ENCODE measurements at places on chromosomes 11 and 22.

DNA sequence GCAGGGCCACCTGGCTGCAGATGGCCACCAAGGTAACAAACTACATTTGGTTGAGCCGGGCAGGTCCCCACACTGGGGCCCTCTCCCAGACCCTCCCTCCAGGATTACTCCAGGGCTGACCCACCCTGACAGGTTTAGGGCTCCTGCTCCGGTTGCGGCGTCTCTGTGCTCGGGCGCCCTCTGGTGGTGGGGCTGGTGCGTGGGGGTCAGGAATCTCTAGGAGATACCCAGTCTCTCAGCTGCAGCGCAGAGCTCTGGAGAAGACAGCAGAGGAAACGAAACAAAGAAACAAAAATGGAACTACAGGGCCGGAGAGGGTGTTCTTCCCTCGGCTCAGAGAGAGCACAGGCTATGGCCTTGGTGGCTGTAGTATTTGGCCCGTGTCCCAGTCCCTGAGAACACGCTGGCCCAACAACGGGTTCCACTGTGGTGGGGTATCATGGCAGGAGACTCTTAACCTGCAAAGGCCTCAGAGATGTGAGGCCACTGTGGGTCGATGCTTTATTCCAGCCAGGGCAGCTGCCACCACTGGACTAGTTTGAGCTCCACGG is 2.4 kb downstream of the C11orf96 start:
- peak; percentile 68 for ATAC-seq

- ATAC-seq: no peak
Measured at GRCh38 chr22:23831261-23831660, 7.5 kb downstream of the DERL3 start.

- no peak for ATAC-seq
Measured at GRCh38 chr22:19680911-19681862, 33.1 kb upstream of the SEPTIN5 start.

- peak; percentile 49 for ATAC-seq
Measured at GRCh38 chr22:29531419-29531818, 22.1 kb downstream of the THOC5 start.

GRCh38 chr11:118881228-118881627 is 2.5 kb upstream of the CXCR5 start:
- no peak for ATAC-seq

GRCh38 chr11:99148352-99148751 is 127.6 kb downstream of the CNTN5 start:
- ATAC-seq: no peak

DNA sequence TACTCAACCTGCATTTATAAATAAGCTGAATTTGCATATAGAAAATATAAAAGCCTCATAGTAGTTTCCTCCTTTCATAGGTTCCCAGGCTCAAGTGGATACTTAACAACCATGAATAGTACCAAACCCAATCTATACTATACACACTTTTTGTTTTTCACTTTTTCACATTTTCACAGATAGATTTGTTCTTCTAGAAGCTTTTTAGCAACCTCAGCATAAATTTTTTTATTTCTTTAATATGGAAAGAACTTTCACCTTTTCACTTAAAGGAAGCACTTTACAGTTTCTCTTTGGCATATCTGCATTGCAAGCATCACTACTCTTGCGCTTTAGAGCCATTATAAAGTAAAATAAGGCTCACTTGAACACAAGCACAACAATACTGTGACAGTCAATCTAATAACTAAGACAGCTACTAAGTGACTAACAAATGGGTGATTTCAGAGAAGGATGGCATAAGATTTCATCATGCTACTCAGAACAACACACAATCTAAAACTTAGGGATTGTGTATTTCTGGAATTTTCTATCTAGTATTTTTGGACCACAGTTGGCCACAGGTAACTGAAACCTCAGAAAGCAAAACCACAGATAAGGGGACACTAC is 1063.6 kb downstream of the FAM181B start:
- ATAC-seq: no peak

GRCh38 chr11:203056-203944 is 3.9 kb downstream of the BET1L start:
- ATAC-seq: no peak

GRCh38 chr22:19970479-19971275 is 29.1 kb upstream of the TXNRD2 start:
- peak; percentile 56 for ATAC-seq

- no peak for ATAC-seq
Measured at GRCh38 chr11:106763501-106763900, 254.8 kb downstream of the GUCY1A2 start.

DNA sequence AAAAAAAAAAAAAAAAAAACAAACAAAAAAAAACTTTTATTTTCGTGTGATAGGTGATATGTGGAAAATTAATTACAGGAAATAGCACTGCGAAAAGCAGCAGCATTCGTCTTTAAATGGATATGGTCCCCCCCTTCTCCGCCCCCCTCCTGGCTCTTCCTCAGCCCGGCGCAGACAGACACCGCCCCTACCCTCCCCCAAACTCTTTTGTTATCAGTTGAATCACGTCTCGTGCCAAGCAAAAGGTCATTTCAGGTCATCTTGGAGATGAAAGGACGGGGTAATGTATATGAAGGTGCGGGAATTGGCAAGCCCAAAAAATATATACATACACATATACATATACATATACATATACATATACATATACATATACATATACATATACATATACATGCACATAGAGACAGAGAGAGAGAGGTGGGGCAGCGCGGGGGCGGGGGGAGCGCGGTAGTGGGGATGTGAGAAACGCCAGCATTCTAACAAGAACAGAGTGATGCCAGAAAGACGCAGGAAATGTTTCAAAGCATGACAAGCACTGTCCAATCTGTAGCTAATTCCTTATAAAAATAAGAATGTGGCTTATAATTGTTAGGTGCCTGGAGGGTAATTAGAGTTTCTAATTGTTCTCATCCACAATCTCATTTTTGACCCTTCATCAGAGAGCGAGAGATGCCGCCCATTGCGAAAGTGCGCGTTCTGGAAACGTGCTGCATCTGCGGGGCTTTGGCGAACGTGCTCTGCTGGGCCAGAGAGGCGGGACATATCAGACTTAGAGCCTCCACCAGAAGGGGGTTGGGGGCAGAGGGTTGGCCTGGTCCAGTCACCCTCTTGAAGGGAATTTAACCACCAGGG is 214.5 kb upstream of the UBASH3B start:
- no peak for ATAC-seq

DNA sequence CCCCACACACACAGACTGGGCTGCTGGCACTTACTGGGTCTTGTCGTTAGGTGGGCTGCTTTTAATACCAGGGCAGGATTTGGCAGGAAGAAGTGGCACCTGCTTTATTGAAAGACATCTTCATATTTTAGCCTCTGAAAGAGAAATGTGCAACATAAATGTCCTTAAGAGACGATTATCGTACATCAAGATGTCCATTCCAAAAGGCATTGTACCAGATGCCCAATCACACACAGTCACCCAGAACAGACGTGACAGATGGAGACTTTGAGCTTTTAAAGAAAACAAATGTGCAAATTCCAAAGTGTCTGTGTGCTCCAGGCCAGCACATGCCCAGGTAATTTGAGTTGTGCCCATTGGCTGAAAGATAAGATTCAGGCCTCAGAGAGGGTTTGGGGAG is 155.7 kb downstream of the RRAS2 start:
- ATAC-seq: no peak

- peak; percentile 21 for ATAC-seq
Measured at GRCh38 chr22:42945736-42946135, 69.2 kb downstream of the PACSIN2 start.

DNA sequence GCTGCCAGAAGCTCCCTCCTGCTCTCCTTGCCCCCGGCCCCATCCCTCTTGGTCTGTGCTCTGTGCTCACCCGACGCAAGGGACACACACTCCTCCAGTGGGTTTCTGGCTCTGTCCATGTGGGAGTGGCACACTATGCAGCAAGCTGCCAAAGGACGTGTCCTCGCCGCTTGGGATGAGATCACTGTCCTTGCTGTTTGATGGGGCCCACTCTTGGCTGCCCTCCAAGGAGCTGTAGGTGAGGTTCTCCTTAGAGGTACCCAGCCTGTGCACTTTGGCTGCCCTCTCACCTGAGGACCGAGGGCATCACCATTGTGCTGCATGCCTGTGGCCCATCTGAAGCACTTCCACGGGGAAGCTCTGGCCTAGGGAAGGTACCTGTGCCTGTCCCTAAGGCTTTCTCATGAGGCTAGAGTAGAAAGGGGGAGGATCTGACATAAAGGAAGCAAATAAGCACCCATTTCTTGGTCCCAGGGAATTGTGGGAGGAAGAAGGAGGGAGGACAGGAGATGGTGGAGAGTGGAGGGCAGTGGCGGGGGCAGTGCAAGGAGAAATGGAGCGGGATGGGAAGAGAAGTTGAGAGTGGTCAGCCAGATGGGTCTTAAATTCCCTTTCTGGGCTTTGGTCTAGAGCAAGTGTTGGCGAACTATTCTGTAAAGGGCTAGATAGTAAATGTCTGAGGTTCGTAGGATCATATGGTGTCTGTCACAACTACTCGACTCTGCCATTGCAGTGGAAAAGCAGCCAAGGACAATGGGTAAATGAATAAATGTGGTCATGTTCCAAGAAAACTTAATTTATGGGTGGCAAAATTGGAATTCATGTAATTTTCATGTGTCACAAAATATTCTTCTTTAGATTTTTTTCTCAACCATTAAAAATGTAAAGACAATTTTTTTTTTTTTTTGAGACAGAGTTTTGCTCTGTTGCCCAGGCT is 47.0 kb upstream of the AMPD3 start:
- ATAC-seq: peak; percentile 9
